Uterus (tissue), 4 donors: ENCODE measurements at places on chromosomes 1 and 21. TPM values are rescaled to one million over a fixed set of nuclear protein-coding genes. Genes with fewer than 3 reads are reported as not detected.
A peak's percentile ranks its signal among the peaks of the same experiment; 100 is the strongest.

SYT2 gene
- total RNA-seq, result not detected

PTPRC gene
- 28.7 TPM for total RNA-seq

KIRREL1 gene
- total RNA-seq, result 34.1 TPM

GJA9 gene
- not detected for total RNA-seq

DNA sequence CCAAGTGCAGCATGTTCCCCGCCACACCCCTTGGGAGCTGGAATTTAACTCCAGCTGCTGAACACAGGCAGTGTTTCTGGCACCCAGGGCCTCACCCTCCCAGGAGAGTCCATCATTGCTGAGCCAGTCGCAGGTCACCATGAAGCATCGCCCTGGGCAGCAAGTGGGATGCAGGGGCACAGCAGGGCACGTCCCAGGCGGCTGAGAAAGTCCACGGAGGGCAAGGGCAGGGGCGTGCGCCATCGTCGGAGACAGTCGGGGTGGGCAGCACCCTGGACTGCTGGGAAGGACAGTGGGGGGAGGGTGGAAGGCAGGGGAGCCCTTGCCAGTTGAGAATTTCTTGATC is 69.2 kb upstream of the PDE9A start:
- no peak for DNase-seq

- no peak for DNase-seq
Measured at GRCh38 chr1:112271270-112271669, 124.7 kb upstream of the CTTNBP2NL start.

CLDN17 gene
- not detected for total RNA-seq

GRCh38 chr1:157110686-157111085 is 11.1 kb upstream of the ETV3L start:
- DNase-seq, result no peak

DNA sequence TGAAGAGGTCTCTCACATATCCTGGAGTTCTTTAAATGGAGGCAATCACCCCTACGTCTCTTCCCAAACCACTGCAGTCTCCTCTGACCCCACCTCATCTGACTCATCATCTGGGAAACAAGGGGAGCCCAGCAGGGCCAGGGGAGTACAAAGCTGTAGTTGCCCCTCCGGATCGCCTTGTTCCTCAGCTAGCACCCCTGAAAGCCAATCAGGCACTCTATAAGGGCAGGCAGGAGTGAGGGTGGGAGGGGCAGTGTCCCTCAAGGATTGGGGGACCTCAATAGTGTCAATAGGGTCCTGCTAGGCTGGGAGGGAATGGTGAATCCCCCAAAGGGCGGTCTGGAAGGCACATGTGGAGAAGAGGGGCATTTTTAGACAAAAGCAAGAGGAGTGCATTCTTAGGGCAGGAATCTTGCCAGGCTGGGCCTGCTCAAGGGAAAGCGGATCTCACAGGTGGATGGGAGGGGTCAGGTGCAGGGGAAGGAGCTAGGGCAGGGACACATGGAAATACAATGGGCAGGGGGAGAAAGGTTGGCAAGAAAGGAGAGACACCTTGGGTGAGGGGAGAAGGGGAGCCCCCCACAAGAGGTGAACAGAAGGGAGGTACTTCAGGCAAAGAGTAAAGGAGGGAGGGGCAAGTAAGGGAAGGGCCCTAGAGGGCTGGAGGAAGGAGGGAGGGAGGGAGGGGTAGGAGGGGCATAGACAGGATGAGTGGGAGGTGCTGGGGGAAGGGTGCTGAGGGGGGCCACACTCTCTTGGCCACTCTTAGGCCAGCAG is 5.8 kb downstream of the SHISA4 start:
- peak; percentile 43 for DNase-seq

GRCh38 chr21:17636711-17637110 is 24.0 kb upstream of the BTG3 start:
- DNase-seq, result no peak

DNA sequence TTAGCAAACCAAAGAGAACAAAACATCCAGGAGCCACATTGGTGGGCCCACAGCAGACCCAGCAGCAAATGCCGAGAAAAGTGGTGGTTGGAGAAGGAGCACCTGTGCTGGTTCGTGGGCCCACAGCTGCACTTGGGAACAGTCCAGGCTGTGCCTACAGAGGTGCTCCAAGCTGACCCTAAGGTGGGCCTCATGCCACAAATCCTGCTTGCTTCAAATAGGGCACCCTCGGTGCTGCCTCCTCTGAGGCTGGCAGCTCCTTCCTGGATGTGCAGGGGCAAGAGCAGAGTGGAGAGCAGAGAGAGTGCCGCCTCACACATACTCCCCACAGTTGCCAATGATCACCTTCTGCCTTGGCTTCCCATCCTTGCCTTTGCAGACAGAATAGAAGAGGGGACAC is 40.1 kb downstream of the BMP8A start:
- DNase-seq, result no peak

GRCh38 chr1:168217664-168218063 is 8.1 kb upstream of the SFT2D2 start:
- no peak for DNase-seq

DNA sequence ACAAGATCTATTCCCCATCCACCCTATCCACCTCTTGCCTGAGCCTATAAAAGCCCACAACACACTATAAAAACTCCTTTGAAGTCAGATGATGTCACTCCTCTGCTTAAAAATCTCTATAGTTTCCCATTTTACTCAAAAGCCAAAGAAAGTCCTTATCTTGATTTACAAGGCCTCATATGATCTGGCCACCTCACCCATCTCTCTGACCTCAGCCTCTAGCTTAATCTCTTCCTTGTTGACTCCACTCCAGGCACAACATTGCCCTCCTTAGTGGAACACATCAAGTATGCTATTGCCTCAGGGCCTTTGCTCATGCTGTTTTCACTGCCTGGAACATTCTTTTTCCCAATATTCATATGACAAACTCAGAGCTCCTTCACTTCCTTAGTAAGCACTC is 33.3 kb downstream of the ZNF281 start:
- no peak for DNase-seq

DNA sequence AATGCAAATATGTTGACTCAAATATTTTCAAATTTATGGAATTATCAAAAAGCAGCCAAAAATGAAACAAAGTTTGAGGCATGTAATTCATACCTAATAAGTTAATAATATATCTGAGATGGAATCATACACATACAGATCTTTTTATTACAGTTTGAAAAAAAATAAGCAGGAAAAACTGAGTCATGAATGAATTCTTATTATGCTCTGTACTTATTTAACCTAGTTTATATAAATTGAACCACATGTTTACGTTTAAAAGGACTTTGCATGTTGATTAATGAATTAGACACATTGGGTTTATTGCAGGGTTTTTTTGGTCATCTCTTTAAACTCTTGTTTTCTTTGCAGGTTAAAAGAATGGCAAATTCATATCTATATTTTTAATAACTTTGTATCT is 40.9 kb downstream of the CMPK1 start:
- DNase-seq, result no peak

DNA sequence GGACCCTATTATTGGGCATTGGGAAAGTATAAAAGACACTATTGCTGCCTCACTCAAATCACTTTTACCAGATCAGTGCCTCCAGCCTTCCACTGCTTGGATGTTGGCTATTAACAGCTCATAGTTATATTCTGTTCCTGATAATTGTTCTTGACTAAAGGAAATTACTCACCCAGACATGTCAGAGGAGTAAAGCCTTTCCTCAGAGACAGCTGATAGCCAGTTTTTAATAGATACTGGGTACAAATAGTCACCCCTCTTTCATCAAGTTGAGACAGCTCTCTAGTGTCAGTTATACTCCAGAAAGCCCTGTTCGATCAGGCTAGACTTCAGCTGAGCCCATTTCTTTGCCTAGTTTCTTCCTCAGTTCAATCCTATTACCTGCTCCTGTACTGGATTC is 876.1 kb upstream of the B3GALT2 start:
- no peak for DNase-seq

DCST1 gene
- 3.5 TPM for total RNA-seq

DNA sequence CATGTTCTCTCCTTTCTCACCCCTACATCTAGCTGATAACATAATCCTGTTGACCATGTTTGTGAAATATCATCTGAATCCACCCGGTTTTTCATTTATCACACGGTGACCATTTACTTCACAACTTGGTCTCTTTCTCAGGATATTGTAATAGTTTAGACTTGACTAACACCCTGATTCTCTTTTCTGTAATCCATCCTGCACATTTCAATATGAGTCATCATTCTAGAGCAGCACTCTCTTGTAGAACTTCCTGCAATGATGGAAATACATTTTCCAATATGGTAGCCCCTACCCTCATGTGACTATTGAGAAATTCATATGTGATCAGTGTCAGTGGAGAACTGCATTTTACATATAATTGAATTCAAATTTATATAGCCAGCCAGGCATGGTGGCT is 2.3 kb upstream of the JAM2 start:
- no peak for DNase-seq

- no peak for DNase-seq
Measured at GRCh38 chr1:7869136-7869920, 16.5 kb upstream of the UTS2 start.
